Activated effector memory CD4-positive, alpha-beta T cell treated with anti-CD3 and anti-CD28 coated beads, Interleukin-2, amount 50 U/mL, for 16 hours (primary cell): ENCODE measurements at places on chromosomes 6 and 20.

DNA sequence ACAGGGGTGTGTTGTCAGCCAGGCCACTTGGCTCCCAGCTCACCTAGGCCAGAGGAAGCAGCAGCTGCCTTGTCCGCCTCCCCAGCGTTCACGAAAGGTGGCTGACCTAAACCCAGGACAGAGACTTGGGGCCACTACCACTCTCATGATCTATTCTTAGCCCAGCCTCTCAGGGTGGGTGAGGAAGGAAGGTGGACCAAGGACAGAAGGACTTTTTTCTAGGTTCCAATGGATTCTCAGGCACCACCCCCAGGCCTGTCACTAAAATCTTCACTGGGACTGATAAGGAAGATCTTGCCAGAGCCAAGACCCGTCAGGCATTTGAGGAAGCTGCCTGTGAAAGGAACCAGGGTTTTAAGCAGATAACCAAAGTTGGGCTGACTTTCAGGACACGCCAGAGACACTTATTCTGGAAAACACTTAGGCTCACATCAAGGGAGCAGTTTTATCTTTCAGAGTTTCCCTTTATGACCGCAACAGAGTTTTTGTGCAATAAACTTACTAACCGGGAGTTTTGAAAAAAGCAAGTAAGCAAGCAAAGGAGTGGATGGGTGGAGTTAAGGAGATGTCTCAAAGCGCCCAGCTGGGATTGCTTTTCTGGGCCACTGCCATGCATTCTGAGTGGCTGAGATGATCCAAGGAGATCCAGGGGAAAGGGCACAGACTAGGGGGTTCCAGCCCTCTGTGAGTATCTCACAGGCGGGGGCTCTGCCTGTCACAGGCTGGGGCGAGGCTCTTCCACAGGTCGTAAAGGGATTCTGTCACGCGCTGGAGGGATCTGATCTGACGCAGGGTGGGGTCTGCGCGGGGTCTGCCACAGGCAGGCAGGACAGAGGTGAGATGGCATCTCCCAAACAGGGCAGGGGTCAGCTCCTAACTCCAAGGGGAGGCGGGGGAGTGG is 989 bp downstream of the FITM2 start:
- peak; percentile 63 for DNase-seq

DNA sequence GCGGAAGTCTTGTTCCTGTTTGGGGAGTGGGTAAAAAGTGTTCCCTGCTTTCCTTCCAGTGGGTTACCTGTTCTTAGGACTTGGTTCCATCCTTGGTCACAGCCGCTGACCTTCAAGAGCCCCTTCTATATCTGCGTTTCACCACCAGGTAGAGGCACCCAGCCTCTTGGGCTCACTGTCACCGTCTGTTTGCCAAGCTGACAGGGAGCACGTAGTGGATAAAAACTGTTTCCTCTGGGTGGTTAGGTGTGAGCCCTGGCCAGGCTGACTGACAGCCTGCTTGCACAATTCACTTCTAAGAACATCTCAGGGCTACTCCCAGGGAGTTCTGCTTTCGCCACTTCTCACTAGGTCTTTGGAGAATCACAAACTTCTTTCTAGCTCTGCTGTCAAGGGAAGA is 1.8 kb upstream of the JPH2 start:
- DNase-seq = no peak

- no peak for DNase-seq
Measured at GRCh38 chr6:144820270-144820669, 535.1 kb downstream of the UTRN start.

- DNase-seq = no peak
Measured at GRCh38 chr20:13744352-13744751, 40.4 kb downstream of the ESF1 start.

DNA sequence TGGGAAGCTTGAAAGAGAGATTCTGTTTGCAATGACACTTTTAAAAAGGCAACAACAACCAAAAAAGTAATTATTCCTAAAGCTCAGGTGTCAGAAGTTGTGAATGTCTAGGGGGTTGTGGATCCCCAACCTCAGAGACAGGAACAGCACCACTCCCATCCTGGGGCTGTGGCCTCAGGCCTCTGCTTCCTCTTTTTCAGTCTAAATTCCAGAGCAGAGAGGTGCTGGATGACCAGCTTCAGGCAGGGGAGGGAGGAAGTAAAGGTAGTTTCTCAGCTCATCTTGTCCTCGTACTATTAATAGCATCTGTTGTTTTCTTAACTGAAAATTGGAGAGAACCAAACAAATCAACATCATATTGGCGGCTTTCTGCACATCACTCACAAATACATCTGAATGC is 8.3 kb downstream of the NT5E start:
- DNase-seq = no peak

DNA sequence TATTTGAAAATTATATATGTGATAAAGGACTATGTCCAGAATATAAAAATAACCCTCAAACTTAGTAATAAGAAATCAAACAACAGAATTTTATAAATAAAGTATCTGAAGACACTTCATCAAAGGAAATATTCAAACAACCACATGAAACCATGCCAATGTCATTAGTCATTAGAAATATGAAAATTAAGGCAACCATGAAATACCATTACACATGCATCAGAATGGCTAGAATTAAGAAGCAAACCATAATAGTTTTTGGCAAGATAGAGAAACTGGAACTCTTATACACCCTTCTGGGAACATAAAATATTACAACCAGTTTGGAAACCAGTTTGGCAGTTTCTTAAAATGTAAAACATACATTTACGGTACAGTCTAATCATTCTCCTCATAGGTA is 137.2 kb upstream of the ADGRB3 start:
- DNase-seq = no peak

- no peak for DNase-seq
Measured at GRCh38 chr6:138648127-138648526, 125.4 kb upstream of the CCDC28A start.

- DNase-seq = peak; percentile 59
Measured at GRCh38 chr6:3288711-3289663, 30.2 kb downstream of the PSMG4 start.

GRCh38 chr20:53149148-53149889 is 177.2 kb downstream of the TSHZ2 start:
- no peak for DNase-seq

DNA sequence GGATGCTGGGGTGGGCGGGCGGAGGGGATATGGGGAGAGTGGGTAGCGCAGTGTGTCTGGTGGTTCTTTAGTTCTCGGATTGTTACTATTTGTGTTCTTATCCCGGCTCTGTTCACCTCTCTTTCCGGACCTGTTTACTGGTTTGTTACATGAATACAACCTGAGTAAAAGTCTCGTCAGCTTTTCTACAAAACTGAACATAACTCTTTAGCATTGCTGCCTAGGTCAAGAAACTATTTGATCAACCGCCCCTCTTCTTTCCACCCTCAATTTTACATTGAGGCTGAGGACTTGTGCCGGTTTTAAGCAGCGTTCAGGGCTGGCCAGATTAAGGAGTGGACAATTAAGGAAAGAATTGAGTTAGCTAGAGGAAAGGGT is 625 bp downstream of the ABT1 start:
- no peak for DNase-seq

DNA sequence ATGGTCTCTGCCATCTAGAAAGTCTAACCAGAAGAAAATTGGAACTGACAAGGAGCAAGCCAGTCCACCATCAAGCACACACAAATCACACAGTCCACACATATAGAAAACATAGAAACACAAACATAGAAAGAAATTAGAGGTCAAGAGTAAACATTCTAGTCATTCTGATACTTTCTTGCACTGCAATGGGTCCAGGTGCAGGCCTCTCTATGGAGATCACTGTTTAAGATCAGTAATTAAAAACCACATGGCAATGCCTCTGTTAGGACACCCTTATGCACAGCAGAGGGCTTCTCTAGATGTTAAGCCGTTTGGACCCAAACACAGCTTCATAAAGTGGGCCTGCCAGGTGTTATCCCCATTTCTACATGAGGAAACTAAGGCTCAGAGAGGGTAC is 42.8 kb upstream of the SLC22A23 start:
- DNase-seq = no peak

DNA sequence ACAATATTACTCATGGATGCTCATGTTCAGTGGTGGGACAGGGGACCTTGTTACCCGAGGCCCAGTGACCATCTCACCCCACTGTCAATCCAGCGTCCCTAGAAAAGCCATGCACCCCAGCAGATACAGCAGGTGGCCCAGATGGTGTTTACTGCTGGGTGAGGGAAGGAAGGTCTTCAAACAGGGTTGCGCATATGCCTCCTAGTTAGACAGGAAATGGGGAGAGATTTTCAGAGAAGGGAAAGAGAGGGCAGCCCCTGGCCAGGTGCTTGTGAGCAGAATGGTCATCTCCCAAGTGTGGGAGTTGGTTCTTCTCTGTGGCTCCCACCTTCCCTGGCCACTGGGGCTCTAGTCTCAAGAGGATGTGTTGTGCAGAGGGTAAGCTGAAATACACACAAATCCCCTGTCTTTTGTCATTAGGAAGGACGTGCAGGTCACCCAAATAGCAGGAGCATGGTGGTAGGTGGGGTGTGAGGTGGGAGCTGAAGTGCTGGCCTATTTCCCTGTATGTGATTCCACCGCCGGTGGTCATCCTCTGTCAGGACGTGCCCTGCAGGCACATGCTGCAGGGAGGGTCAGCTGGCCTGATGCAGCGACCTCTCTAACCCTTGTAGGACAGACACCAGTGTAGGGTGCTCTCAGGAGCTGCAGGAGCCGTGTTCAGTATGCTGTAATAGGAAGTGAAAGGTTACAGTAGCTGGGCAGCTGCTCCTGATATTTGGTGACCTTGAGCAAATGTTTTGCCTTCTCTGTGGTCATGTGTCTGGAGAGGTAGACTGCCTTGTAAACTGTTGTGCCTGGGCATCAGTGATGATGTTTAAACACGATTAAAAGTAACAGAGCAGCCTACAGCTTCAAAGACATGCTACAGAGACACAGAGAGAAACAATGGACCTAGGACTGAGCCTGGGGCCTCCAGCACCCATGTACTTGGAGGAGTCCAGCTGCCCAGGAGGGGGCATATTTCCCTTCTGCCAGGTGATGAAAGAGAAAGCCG is 3.2 kb upstream of the CST3 start:
- no peak for DNase-seq

GRCh38 chr6:96059586-96059985 is 43.8 kb downstream of the FUT9 start:
- DNase-seq = no peak

DNA sequence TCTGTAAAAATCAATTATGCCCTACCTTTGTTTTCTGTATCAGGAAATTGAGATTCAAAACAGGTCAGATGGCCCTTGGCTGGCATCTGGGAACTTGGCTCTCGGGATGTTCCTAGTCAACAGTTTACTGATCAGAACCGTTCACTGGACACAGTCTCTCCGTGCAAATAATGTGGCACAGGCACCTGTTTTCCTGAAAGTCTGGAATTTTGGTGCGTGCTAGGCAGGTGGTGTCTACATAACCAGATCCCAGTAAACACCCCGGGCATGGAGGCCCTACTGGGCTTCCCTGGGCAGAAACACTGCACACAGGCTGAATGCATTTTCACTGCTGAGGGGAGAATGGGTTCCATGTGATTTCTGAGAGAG is 7.5 kb downstream of the SNHG17 start:
- DNase-seq = no peak

DNA sequence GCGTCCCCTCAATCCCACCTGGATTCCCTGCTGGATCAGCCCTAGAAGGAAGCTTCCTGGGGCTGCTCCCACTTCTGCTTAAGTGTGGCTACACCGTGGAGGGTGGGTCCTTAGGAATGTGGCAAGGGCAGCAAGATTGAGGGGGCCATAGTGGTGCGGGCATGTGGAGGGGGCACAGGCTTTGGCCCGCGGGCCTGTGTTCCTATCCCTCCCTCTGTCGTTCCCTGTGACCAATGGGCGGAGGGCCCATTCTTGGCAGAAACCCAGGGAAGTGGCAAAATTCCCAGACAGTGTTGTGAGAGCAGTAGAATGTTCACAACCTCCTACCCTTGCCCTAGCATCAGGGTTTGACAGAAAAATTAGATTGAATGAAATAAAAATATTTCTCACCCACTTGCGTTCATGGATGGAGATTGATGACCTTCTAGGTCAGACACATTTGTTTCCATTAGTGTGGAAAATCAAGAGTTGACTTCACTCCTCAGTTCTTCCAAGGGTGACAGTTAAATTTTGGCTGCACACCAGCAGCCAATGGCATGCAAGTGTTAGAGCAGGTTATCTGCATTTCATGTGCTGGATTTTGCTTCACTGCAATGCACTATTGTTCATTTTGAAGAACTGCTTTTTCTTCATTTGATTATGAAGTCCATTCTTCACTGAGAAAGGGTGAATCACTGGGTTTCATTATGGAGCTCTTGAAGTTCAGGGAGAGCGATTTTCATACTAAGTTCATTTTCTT is 49.3 kb upstream of the AHI1 start:
- DNase-seq = no peak

DNA sequence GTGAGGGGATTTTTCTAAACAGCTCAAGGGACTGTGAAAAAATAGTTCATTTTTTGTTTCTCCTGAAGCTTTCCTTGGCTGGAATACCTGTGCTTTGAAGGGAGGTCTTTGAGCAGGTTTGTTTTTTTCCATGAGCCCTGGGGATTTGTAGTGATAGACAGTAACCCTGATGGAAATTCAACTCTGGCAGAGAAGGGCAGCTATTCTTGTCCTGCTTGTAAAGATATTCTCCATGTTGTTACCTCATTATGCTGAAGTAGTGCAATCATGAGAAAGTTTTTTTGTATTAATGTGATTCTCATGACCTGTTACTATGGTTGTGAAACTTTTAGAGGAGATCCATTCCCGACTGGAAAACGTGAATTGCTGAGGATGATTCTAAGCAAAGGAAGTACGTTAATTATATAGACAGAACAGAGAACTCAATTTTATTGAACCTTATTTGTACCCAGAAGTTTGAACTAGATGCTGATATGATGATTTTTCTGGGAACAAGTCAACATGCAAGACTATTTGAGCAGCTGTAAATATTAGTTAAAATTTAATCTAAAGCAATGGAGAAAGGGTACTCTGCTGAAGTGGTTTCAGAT is 12.5 kb downstream of the UTRN start:
- DNase-seq = no peak

- peak; percentile 61 for DNase-seq
Measured at GRCh38 chr6:36685926-36686667, 7.6 kb downstream of the CDKN1A start.

GRCh38 chr6:83879746-83880145 is 20.3 kb downstream of the CYB5R4 start:
- no peak for DNase-seq

DNA sequence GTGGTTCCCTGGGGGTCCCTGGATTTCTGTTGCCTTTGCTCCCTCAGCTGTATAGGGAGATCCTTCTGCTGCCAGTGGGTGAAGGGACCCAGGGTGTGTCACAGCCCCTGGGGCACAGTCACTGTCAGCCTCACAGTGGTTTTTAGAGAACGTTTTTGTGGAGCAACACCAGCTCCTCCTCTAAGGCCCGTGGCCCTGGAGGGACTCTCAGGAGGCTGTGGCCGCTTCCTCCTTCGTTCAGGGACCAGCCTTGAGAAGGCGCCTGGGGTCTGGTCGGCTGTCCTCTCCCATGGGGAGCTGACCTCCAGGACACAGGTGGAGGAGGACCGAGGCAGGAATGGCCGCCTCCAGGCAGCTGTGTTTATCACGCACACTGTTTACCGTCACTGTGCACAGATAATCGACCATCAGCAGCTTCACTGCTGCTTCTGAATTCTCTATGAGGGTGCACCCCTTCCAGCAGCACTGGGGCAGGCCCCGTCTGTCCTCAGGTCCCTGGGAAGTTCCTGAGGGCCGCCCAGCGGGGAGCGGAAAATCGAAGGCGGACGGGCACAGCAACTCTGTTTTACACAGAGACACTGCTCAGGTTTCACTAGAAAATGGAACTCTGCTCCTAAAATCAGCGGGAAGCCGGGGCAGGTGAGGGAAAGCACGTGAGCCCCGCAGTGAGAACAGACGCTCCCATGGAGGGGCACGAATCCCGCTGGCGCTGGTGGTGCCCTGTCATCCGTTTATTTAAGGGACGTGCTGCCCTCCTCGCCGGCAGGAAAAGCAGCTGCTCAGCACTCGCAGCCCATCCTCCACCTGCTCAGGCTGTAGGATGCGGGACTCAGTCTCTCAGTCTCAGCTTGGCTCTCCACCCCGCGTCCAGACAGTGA is 10.4 kb upstream of the FRMD1 start:
- DNase-seq = no peak
